T-cell (primary cell): ENCODE measurements at places on chromosomes 3 and 15.

DNA sequence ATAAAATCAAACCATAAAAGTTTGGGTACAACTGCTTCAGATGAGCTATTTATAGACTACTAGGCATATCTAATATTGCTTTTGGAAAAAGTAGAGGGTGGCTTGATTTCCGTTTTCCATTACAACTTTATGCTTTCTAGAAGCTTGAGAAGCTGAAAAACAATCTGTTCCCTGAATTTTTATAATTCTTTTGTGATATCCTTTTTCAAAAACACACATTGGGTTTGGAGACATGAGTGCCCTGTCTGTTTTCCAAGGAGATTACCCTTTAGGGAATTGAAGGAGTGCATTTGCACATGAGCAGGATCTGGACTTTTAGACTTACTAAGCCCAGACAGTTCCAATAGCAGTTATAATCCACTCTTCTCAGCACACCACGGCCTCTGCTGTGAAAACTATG, 49.5 kb upstream of the FILIP1L start:
- no peak for DNase-seq

GRCh38 chr15:86199467-86200145, 119.9 kb downstream of the AGBL1 start:
- DNase-seq = no peak

- DNase-seq = no peak
Observed at GRCh38 chr3:42742259-42742658, 30.8 kb downstream of the CCDC13 start.

- DNase-seq = no peak
Observed at GRCh38 chr3:81406318-81406717, 355.1 kb downstream of the GBE1 start.

- DNase-seq = no peak
Observed at GRCh38 chr3:69941439-69942176, 57.9 kb upstream of the SAMMSON start.
